Naive thymus-derived CD8-positive, alpha-beta T cell (primary cell): ENCODE measurements at places on chromosomes 4 and X.

- H3K4me3 ChIP-seq: no peak overlapping the region
- H3K4me1 ChIP-seq: no peaks in the 10 kb centered on the region
- H3K27me3 ChIP-seq: peaks cover 2% of the 10 kb centered on the region
Measured at GRCh38 chr4:84924434-84924833, 42.1 kb downstream of the WDFY3 start.

- DNase-seq: no peak
- H3K27me3 ChIP-seq: peaks cover 5% of the 10 kb centered on the region
- no peaks in the 10 kb centered on the region for H3K36me3 ChIP-seq
- no peak overlapping the region for H3K27ac ChIP-seq
Measured at GRCh38 chr4:173367285-173367684, 3.5 kb upstream of the SAP30 start.

DNA sequence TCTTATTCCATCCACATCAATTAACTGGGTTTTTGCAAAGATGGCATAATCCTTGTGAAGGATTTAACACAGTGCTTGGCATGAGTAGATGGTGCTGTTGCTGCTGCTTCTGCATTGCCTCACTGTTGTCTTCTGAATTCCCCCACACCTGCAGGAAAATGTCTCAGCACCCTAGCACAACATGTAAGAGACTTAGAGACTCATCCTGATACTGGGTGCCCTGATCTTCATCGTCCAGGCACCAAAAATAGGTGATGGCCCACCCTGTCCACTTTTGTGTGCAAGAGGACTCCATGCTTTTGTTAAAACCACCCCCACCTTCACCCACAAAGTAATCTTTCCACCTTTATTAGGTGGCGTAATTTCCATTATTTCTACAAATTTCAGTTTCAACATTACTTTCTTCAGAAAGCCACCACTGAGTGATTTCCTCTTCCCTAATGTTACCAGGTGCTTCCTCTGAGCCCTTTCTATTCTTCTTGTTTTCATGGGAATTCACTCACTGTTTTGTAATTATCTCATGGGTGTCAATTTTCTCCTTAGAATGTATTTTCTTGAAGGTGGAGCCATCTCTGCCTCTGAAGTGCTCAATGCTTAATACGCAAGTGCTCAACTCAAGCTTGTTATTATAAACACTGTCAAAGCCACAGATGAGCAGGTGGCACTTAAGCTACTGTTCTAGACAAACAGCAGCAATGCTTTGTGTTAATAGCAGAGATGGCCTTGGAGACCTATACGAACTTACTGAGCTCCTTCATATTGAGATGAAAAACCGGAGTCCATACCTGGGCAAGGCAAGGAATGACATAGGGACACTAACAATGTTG, 89.5 kb downstream of the HS3ST1 start:
- no peaks in the 10 kb centered on the region for H3K36me3 ChIP-seq
- no peak for DNase-seq
- peaks cover 2% of the 10 kb centered on the region for H3K4me1 ChIP-seq
- no peak overlapping the region for H3K27ac ChIP-seq
- no peaks in the 10 kb centered on the region for H3K27me3 ChIP-seq

- no peak for DNase-seq
- H3K27me3 ChIP-seq: peaks cover 5% of the 10 kb centered on the region
- no peak overlapping the region for H3K27ac ChIP-seq
- no peaks in the 10 kb centered on the region for H3K4me1 ChIP-seq
- H3K36me3 ChIP-seq: no peaks in the 10 kb centered on the region
Measured at GRCh38 chr4:5300283-5300682, 249.0 kb downstream of the STK32B start.

DNA sequence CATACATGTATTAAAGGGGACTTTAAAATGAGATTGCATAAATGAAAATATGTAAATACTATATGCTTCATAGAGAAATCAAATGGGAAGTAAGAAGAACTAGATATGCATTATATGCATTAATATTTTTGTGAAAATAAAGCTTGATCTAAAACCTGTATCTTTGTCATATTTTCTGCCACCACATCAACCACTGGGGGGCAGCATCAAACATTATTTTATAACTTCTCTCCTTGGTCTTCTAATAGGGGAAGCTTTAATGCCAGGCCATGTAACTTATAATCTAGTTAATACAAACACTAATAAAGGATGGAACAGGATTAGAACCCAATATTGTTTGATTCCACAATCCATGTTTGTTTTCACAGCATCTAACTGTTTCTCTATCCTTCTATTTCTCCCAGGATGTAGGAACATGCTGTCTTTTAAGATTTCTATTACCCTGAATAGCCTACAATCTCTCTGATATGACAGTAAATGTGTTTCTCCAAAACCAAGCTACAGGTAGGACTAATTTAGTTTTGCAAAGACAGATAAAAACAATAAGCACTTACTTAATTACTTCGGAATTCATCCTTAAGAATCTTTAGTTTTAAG, 10.0 kb downstream of the QRFPR start:
- H3K36me3 ChIP-seq: no peaks in the 10 kb centered on the region
- peaks cover 19% of the 10 kb centered on the region for H3K27me3 ChIP-seq
- H3K4me3 ChIP-seq: no peak overlapping the region
- no peak overlapping the region for H3K27ac ChIP-seq
- H3K4me1 ChIP-seq: no peaks in the 10 kb centered on the region

GRCh38 chrX:86149119-86149518, 868 bp downstream of the DACH2 start:
- no peaks in the 10 kb centered on the region for H3K36me3 ChIP-seq
- H3K4me1 ChIP-seq: peaks cover 19% of the 10 kb centered on the region
- H3K4me3 ChIP-seq: peak overlapping the region; percentile 36
- peaks cover 21% of the 10 kb centered on the region for H3K27me3 ChIP-seq

GRCh38 chr4:148436512-148436911, 5.7 kb downstream of the NR3C2 start:
- H3K27ac ChIP-seq: no peak overlapping the region
- peak overlapping the region; percentile 4 for H3K4me3 ChIP-seq
- no peak for DNase-seq
- H3K36me3 ChIP-seq: peaks cover 26% of the 10 kb centered on the region
- no peaks in the 10 kb centered on the region for H3K27me3 ChIP-seq

- no peak overlapping the region for H3K27ac ChIP-seq
- H3K4me3 ChIP-seq: no peak overlapping the region
- H3K36me3 ChIP-seq: no peaks in the 10 kb centered on the region
- H3K4me1 ChIP-seq: no peaks in the 10 kb centered on the region
- no peaks in the 10 kb centered on the region for H3K27me3 ChIP-seq
Measured at GRCh38 chrX:49960061-49960460, 37.7 kb downstream of the CLCN5 start.

DNA sequence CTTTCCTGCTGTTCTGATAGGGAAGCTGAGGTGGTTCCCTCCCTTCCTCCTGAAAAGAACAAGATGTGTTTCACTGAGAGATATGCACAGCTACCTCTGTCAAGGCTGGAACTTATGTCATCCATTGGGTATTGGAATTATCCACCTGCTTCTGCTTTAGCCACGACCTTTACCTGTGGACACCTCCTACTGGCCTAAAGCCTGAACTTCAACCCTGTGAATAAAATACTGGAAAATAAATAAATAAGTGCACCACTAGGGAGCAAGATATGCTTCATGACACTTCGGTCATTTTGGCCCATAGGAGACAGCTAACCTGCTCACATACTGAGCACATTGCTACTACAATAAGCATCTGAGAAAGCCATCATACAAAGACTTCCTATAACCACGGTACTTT, 419.9 kb upstream of the NWD2 start:
- H3K4me1 ChIP-seq: no peaks in the 10 kb centered on the region
- no peak for DNase-seq
- H3K27ac ChIP-seq: no peak overlapping the region

GRCh38 chr4:26030780-26031179, 116.8 kb downstream of the SMIM20 start:
- H3K4me1 ChIP-seq: peaks cover 6% of the 10 kb centered on the region
- H3K27ac ChIP-seq: no peak overlapping the region
- no peak overlapping the region for H3K4me3 ChIP-seq
- DNase-seq: no peak
- no peaks in the 10 kb centered on the region for H3K36me3 ChIP-seq

DNA sequence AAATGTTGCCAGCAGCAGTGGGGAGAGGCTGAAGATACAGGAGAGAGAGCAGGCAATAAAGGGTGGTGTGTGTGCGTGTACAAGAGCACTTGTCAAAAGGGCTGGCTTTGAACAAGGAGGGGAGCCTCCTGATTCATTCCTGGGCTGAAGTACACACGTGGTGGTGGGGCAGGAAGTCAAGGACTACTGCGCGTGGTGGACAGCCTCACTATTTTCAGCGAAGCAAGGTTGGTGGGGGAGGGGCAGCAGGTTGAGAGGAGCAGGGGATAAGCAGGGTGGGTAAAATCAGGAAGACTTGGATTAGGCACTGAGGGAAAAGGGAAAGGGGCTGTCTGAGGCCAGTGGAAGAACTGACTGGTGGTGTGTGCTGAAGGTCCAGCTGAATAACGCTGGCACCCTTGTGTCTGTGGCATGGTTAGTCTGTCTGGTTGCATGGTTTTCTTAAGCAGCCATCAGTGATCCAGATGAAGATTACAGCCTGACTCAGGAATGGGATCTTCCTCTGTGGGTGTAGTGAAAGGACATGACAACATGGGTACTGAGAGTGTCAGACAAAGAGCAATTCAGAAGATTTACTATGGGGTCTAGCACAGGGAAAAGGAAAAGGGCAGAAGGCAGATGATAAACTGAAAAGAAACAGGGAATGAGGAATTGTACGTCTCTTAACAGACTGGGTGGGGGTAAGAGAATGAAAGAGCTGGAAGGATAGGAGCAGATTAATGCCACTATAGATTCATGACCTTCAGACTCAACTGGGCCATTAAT, 149.8 kb downstream of the CHM start:
- H3K36me3 ChIP-seq: peaks cover 5% of the 10 kb centered on the region
- DNase-seq: no peak
- H3K27ac ChIP-seq: no peak overlapping the region
